GM12878 (cell line): ENCODE measurements at places on chromosomes 1 and 21. TPM values are rescaled to one million over a fixed set of nuclear protein-coding genes. Genes with fewer than 3 reads are reported as not detected.

- no peak overlapping the region for H3K4me3 ChIP-seq
- no peaks in the 10 kb centered on the region for H3K4me1 ChIP-seq
- no peak for DNase-seq
- no peaks in the 10 kb centered on the region for H3K27me3 ChIP-seq
- no peaks in the 10 kb centered on the region for H3K36me3 ChIP-seq
Observed at GRCh38 chr1:63674865-63675419, 81.7 kb downstream of the PGM1 start.

DNA sequence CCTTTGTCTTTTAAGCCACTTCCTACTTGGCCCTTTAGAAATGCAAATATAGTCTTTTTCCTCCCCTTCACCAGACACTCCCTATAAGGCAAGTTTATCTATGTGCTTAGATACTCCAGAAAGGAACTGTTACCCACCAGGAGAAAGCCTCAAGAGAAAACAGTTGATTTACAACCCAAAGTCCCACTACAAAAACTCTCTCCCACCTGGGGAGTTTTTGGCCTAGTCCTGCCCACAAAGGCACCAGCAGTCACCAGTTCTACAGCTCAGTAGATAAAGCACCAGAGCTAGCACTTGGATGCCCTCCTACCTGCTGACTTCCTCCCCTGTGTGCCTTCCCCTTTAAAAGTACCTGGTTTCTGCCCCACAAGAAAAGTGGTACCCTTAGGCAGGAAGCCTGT lies 27.7 kb upstream of the HAO2 start:
- H3K27ac ChIP-seq: no peak overlapping the region
- no peaks in the 10 kb centered on the region for H3K27me3 ChIP-seq
- no peak for DNase-seq

DNA sequence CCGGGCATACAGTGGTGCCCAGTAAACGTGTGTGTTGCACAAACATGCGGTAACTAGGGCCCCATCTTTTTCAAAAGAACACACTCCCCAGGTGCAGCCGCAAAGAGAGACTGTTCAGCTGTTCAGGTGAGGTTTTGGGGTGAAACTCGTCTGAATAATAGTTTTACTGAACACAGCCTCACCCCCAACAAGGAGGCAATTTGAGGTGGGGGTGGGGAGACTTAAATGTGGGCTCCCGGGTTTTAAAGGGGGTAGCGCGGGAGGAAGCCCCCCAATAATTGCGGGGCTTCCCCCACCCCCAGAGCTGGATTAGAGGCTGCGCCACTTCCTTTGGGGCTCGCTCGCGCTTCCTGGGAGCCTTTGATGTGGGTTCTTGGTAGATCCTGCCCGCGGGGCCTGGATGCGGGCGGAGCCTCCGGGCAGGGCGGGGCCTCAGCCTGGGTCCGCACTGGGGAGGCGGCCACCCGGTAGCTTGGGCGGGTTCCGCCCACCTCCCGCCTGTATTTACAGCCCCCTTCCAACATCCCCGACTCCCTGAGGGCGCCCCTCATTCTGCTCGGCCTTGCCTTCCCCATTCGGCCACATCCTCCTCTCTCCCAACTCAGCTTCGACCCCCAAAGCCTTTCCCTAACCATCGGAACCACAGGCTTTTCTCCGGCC lies 6.4 kb upstream of the EPHA2 start:
- H3K4me1 ChIP-seq: no peaks in the 10 kb centered on the region; the same call in none of the 2 replicates
- no peaks in the 10 kb centered on the region for H3K36me3 ChIP-seq
- DNase-seq: no peak
- H3K27me3 ChIP-seq: no peaks in the 10 kb centered on the region

DNA sequence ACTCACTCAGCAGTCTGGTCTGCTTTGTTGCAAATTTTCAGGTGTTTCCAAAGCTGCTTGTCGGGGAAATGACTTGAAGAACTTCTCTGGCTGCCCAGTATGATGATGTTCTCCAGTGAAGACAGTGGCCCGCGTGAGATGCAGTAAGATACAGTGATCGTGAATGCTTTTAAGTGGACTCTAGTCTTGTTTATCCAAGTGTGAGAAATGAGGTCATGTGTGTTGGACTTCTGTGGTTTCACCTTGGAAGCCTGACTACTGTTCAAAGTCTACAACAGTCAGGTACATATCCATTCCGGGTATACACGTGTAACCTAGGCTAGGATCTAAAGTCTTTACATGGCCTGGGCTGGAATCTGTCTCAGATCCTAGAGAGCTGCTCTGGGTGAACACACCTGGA lies 29.1 kb downstream of the ZNF695 start:
- H3K27ac ChIP-seq: no peak overlapping the region
- no peak overlapping the region for H3K4me3 ChIP-seq
- no peaks in the 10 kb centered on the region for H3K27me3 ChIP-seq
- no peak for DNase-seq
- no peaks in the 10 kb centered on the region for H3K4me1 ChIP-seq
- H3K36me3 ChIP-seq: no peaks in the 10 kb centered on the region

GRCh38 chr1:218527737-218528136 lies 182.6 kb downstream of the TGFB2 start:
- no peak overlapping the region for H3K4me3 ChIP-seq
- no peak overlapping the region for H3K27ac ChIP-seq

DNA sequence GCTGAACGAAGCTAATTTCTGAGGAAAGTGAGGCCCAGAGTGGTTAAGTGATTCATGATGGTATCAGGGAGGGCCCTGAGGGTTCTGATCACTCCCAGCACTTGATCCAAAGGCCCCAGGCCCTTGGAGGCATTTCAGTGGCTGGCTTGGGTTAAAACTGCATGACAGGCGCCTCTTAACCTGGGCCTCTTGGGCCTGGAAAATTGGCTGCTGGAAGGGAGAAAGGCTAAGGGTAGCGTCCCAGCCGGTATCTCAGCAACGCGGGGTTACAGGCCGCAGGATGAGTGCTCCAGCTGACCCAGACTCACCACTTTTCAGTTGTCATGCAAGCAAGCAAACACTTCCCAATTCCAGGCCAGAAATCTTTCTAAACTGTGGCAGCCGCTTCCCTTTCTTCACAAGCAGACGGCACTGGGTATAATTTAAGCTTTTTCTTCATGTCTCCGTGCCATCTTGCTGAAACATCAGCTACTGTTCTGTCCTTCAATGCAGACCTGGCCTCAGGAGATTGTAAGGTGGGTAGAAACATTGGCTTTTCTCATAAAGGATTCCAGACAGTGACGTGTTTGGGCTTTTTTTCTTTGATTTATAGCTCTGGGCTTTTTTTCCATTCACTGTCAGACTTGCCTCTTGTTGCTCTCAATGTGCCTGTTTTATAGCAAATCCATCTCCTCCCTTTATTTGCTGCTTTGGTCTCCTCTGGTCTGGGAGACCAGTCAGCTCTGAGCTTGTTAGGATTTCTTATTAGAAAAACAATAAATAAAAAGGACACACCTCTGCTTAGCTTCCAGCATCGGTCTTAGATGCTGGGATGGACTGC lies 229.1 kb downstream of the KCNJ6 start:
- H3K4me3 ChIP-seq: no peak overlapping the region
- H3K27ac ChIP-seq: no peak overlapping the region
- no peak for DNase-seq
- H3K4me1 ChIP-seq: no peaks in the 10 kb centered on the region
- no peaks in the 10 kb centered on the region for H3K36me3 ChIP-seq

DNA sequence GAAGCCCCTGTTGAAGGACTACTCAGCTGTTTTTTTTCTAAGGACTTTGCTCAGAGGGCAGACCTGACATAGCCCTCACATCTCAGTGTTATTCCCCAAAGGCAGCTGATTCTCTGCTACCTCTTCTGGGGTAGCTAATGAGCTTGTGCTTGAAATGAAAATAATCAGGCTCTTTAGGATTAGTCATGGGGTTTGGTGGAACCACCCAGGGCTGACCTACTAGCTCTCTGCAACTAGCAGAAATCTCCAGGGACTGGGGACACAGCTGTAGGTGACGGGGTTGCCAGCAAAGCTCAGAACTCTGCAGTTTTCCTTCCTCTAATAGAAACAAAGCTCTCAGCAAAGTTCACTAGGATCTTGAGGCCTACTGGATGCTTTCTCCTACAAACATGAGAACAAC lies 106.4 kb upstream of the BCL9 start:
- no peaks in the 10 kb centered on the region for H3K4me1 ChIP-seq
- no peak for DNase-seq
- H3K36me3 ChIP-seq: no peaks in the 10 kb centered on the region
- H3K4me3 ChIP-seq: no peak overlapping the region
- no peaks in the 10 kb centered on the region for H3K27me3 ChIP-seq

GRCh38 chr1:155001675-155002463 lies 733 bp upstream of the ZBTB7B start:
- H3K27me3 ChIP-seq: no peaks in the 10 kb centered on the region
- DNase-seq: peak; percentile 94
- H3K4me3 ChIP-seq: peak overlapping the region; percentile 98
- no peaks in the 10 kb centered on the region; the same call in 1 of the 2 replicates for H3K36me3 ChIP-seq
- H3K4me1 ChIP-seq: peaks cover 39% of the 10 kb centered on the region
- peak overlapping the region; percentile 79 for H3K27ac ChIP-seq

GRCh38 chr1:81780705-81781454 lies 19.9 kb upstream of the ADGRL2 start:
- H3K36me3 ChIP-seq: no peaks in the 10 kb centered on the region
- no peak for DNase-seq
- no peak overlapping the region for H3K4me3 ChIP-seq

DNA sequence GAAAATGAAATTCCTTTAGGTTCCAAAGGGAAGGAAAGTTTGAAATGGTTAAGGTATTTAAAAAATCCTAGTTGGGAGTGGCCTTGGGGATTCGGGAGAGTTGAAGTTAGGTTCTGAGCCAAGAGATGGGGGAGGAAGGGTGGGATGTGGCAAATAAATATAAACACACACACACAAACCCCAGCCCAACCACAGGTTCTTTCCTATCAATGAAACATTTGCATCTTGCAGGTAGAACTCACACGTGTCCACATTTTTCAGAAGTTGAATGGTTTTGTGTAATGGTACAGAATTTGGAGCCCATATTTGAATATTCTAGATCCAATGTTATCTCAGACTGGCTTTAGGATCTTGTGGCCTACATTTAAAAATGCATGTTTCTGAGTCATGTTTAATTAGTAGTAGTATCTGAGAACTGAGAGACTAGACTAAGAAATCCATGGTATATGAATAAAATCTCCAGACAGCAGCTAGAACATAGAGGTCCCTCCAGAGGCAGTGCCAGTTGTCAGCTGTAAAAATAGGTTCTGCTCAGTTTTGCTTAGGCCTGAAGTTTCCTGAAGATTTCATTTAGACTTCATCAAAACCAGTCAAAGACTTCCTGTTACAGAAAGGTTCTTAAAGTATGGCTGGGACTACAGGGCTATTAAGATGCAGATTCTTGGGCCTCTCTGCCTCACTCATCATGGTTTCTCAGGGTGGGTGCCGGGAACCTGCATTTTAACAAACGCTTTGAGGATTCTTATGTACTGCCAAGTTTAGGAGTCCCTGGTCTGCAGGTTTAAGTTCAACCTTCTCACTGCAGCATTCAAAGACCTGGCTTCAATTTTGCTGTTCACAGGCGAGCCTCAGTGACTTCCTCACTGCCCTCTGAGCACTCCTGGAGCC lies 21.3 kb downstream of the RUNX1 start:
- no peaks in the 10 kb centered on the region for H3K36me3 ChIP-seq
- no peak overlapping the region for H3K4me3 ChIP-seq
- peaks cover 14% of the 10 kb centered on the region; the same call in 1 of the 2 replicates for H3K4me1 ChIP-seq
- no peak overlapping the region for H3K27ac ChIP-seq
- no peak for DNase-seq

DNA sequence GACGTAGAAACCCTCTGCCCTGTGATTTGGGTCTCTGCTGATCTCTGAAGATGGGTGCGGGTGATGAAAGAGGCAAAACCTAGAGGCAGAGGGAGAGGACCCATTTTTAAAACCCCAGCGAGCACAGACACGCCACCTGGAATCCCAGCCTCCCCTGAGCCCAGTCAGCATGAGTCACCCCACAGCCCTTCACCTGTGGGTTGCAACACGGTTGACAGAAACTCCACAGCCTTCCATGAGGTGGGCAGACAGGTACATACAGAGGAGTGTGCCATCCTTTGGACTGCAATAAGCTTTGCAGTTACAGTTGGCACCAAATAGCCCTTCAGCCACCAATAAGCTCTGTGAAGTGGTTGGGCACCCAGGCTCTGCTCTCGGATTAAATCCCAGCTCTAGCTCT lies 2.1 kb upstream of the GRHL3 start:
- peaks cover 16% of the 10 kb centered on the region for H3K4me1 ChIP-seq
- H3K4me3 ChIP-seq: no peak overlapping the region
- peaks cover 1% of the 10 kb centered on the region for H3K27me3 ChIP-seq
- DNase-seq: no peak

Gene OR2T11
- not detected in 2 replicates for polyA plus RNA-seq

Gene CRYAA
- not detected in 2 replicates for polyA plus RNA-seq

Gene UBE2U
- not detected in 2 replicates for polyA plus RNA-seq

Gene S100A7
- polyA plus RNA-seq: not detected in 2 replicates

Gene CDCP2
- not detected in 2 replicates for polyA plus RNA-seq

Gene PRDX6
- polyA plus RNA-seq: 147 and 161 TPM in 2 replicates

Gene ZBTB8A
- polyA plus RNA-seq: 4.7 and 5.1 TPM in 2 replicates

Gene SMPDL3B
- 0.47 and 0.78 TPM in 2 replicates for polyA plus RNA-seq

Gene PLPPR4
- not detected in 2 replicates for polyA plus RNA-seq

Gene KCNK1
- 14.7 and 18.6 TPM in 2 replicates for polyA plus RNA-seq
